H4 (cell line): ENCODE measurements at places on chromosomes 16 and 17. TPM values are rescaled to one million over a fixed set of nuclear protein-coding genes. Genes with fewer than 3 reads are reported as not detected.

DNA sequence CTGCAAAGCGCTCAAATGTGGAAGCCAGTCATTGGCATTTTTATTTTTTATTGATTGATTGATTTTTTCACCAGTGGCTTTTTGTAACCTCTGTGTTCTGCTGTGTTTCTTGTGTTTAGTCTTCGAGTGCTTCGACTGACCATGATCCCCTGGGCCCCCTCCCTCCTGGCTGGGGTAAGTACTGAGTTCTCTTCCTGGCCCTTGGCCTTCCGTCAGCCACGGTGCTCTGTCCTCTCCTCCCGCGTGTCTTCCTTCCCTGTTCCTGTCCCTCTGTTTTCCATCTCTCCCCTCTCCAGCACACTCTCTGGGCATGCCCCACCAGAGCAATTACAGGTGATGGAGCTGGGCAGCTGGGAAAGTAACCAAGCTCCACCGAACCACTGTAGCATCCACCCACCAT, 25.8 kb upstream of the CLEC18A start:
- DNase-seq = no peak

GRCh38 chr16:50778284-50779163, 36.6 kb downstream of the CYLD start:
- no peak for DNase-seq

DNA sequence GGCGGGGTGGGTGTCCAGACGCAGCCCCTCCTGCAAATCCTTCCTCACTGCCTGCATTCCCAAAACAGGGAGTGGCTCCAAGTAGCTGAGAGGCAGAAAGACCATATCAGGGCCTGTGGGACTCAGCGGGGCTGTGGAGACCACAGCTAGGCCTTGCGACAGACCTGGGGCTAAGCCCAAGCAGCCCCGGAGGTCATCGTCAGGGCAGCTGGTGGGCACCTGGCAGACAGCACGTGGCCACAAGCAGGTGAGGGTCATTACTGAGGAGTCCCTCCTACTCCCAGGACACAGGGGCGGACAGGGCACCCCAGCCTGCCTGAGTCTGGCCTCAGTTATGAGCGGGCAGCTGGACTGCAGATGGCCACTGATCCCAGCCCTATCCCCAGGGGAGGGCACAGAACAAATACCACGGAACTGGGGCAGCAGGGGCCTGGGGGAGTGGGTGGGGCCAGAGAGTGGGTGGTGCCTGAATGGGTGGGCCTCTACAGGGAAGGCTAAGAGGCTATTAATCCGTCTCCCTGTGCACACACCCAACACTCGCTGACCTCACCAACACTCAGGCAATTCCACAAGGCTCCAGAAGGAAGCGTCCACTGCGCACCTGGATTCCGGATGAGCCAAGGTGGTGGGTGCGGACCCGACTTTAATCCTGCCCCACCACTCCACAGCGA, 8.5 kb downstream of the HS3ST6 start:
- no peak for DNase-seq

DNA sequence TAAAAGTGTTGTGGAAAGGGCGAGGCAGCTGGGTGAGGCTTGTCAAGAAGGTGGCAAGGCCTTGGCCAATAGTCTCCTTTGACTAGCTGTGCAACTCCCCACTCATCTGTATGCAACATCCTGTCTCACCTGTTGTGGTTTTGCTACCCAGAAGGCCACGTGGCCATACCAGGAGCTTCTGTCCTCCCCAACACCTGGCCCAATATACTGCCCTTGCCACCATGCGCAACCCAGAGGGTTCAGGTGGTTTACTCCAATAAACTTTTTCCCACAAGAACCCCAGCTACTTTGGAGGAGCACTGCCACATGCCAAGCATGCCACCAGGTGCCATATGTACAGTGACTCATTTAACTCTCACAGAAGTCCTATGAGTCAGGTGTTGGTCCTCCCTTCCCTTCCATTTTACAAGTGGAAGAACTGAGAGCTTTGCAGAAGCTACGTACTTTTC, 10.2 kb downstream of the MYO19 start:
- DNase-seq = no peak

- no peak for DNase-seq
These were observed 16.0 kb downstream of the APPBP2 start for GRCh38 chr17:60510031-60510430.

The SYT17 gene
- 2.1 and 3.2 TPM in 2 replicates for total RNA-seq

The ADAD2 gene
- not detected in 2 replicates for total RNA-seq
